IgD-negative memory B cell (primary cell): ENCODE measurements at places on chromosomes 5 and 9. TPM values are rescaled to one million over a fixed set of nuclear protein-coding genes. Genes with fewer than 3 reads are reported as not detected.

Gene FOXD4L6
- not detected for polyA plus RNA-seq

Gene GABRA1
- not detected for polyA plus RNA-seq

Gene FCHO2
- 1.3 TPM for polyA plus RNA-seq

Gene HTR1A
- polyA plus RNA-seq: not detected

Gene HAPLN1
- not detected for polyA plus RNA-seq

Gene UBE2R2
- 22.6 TPM for polyA plus RNA-seq

Gene SHROOM1
- 0.70 TPM for polyA plus RNA-seq

Gene RLN2
- polyA plus RNA-seq: 5.1 TPM

Gene PANK3
- 5.1 TPM for polyA plus RNA-seq

Gene NOTCH1
- 3.5 TPM for polyA plus RNA-seq

Gene LHX3
- not detected for polyA plus RNA-seq

Gene GDA
- not detected for polyA plus RNA-seq

Gene CMYA5
- not detected for polyA plus RNA-seq

Gene HACD4
- 4.4 TPM for polyA plus RNA-seq

Gene CATSPER3
- polyA plus RNA-seq: not detected

Gene ZNF883
- 1.2 TPM for polyA plus RNA-seq

Gene BRIX1
- polyA plus RNA-seq: 49.7 TPM

Gene DBH
- not detected for polyA plus RNA-seq

Gene DMXL1
- polyA plus RNA-seq: 41.0 TPM

Gene AQP7
- polyA plus RNA-seq: not detected

Gene PDLIM4
- polyA plus RNA-seq: not detected

Gene CNTNAP3
- polyA plus RNA-seq: not detected
